Adrenal gland (tissue), 19 donors: ENCODE measurements at places on chromosomes 3 and 15. TPM values are rescaled to one million over a fixed set of nuclear protein-coding genes. Genes with fewer than 3 reads are reported as not detected.

CCR2 gene
- 5.6 TPM for total RNA-seq

RPL39L gene
- 3.7 TPM for total RNA-seq

LYZL4 gene
- total RNA-seq: not detected

ANKRD63 gene
- total RNA-seq: not detected

PROK2 gene
- not detected for total RNA-seq

STXBP5L gene
- 3.1 TPM for total RNA-seq

MED12L gene
- total RNA-seq: 5.8 TPM

SLC38A3 gene
- not detected for total RNA-seq

GRCh38 chr15:49179433-49180190 is 9.6 kb downstream of the GALK2 start:
- H3K4me1 ChIP-seq: no peaks in the 10 kb centered on the region
- H3K27ac ChIP-seq: no peak overlapping the region
- H3K4me3 ChIP-seq: no peak overlapping the region
- no peaks in the 10 kb centered on the region for H3K27me3 ChIP-seq
- no peaks in the 10 kb centered on the region for H3K36me3 ChIP-seq
- no peak for DNase-seq

DNA sequence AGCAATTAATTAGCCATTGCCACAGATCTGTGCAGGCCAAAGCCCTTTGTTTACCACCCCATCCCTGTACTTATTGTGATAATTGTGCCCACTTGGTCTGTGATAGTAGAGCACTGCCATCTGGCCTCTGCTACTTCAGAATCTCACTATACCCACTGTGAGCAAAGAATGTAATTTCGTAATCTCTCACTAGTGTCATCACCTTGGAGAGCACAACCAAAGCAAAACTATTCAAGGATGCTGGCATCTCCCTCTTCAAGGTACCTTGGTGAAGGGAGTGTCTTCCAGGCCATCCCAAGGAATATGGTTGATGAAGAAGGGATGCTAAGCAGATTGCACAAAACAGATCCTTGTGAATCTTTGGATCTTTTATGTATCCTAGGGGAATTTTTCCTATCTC is 34.7 kb upstream of the NOX5 start:
- no peaks in the 10 kb centered on the region for H3K4me1 ChIP-seq
- no peak overlapping the region for H3K27ac ChIP-seq

GRCh38 chr3:67624687-67625086 is 29.7 kb downstream of the SUCLG2 start:
- H3K4me3 ChIP-seq: no peak overlapping the region
- H3K27ac ChIP-seq: no peak overlapping the region
- no peak for DNase-seq
- peaks cover 15% of the 10 kb centered on the region for H3K4me1 ChIP-seq
- no peaks in the 10 kb centered on the region for H3K36me3 ChIP-seq

GRCh38 chr3:67335813-67336212 is 318.6 kb downstream of the SUCLG2 start:
- DNase-seq: no peak
- no peak overlapping the region for H3K27ac ChIP-seq
- no peak overlapping the region for H3K4me3 ChIP-seq
- H3K27me3 ChIP-seq: no peaks in the 10 kb centered on the region

DNA sequence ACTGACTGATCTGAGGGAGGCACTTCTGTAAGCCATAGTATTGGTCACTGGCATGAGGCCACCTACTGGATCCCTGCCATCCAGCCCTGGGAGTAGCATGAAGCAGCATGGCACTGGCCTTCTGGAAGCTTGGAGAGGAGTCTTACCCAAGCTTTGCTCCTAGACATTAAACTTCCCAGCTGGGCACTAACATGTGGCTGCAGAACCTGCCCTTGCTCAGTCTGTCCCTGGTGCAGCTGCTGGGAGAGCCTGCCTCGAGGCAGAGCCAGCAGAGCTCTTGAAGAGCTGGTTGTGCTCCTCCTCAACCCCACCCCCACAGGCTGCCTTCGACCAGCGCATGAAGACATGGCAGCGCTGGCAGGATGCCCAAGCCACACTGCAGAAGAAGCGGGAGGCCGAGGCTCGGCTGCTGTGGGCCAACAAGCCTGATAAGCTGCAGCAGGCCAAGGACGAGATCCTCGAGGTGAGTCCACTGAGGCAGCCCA is 17.1 kb upstream of the SNX22 start:
- no peaks in the 10 kb centered on the region for H3K36me3 ChIP-seq
- H3K4me3 ChIP-seq: no peak overlapping the region
- H3K27ac ChIP-seq: peak overlapping the region; percentile 18
- no peaks in the 10 kb centered on the region for H3K27me3 ChIP-seq
- H3K4me1 ChIP-seq: peaks cover 7% of the 10 kb centered on the region
- peak; percentile 73 for DNase-seq

GRCh38 chr15:80186597-80186996 is 33.8 kb downstream of the FAH start:
- H3K4me1 ChIP-seq: peaks cover 24% of the 10 kb centered on the region
- H3K27ac ChIP-seq: no peak overlapping the region
- H3K4me3 ChIP-seq: no peak overlapping the region
- no peak for DNase-seq
- H3K27me3 ChIP-seq: no peaks in the 10 kb centered on the region
- peaks cover 34% of the 10 kb centered on the region for H3K36me3 ChIP-seq

- peaks cover 3% of the 10 kb centered on the region for H3K27me3 ChIP-seq
- no peak overlapping the region for H3K27ac ChIP-seq
- H3K36me3 ChIP-seq: no peaks in the 10 kb centered on the region
- H3K4me3 ChIP-seq: no peak overlapping the region
- H3K4me1 ChIP-seq: no peaks in the 10 kb centered on the region
These were observed 250.8 kb upstream of the FEZF2 start for GRCh38 chr3:62624185-62624584.

GRCh38 chr15:26893351-26894065 is 26.6 kb downstream of the GABRA5 start:
- peaks cover 12% of the 10 kb centered on the region for H3K27me3 ChIP-seq
- DNase-seq: no peak
- no peaks in the 10 kb centered on the region for H3K36me3 ChIP-seq
- H3K27ac ChIP-seq: no peak overlapping the region
- no peak overlapping the region for H3K4me3 ChIP-seq

DNA sequence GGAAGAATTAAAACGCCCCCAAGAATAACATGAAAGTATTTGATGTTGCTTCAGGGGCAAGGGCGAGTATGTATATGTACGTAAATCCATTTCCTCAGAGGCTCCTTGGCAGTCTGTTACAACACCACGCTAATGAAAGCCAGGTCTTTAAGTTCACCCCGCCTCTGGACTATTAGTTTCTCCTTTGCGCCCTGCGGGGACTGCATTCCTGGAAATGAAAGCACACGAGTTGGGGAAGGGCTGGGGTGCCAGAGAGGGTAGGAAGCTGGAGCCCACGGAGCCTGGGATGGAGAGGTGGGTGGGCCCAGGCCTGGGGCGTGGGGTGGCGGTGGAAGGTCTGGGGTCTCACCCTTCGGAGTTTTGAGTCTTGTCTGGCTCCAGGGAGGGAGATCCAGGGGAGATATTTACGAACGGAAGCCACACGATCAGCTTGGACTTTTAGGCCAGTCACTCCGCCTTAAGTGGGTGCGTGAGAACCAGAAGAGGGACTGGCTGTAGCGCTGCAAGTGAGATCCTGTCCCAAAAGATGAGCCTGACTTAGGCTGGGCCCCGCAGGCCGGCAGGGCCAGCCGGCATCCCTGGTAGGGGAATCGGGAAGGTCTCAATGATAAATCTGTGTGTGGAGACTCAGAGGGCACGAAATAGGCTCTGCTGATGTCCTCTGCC is 1.6 kb upstream of the PLCL2 start:
- H3K27ac ChIP-seq: peak overlapping the region; percentile 84
- H3K4me1 ChIP-seq: peaks cover 24% of the 10 kb centered on the region

DNA sequence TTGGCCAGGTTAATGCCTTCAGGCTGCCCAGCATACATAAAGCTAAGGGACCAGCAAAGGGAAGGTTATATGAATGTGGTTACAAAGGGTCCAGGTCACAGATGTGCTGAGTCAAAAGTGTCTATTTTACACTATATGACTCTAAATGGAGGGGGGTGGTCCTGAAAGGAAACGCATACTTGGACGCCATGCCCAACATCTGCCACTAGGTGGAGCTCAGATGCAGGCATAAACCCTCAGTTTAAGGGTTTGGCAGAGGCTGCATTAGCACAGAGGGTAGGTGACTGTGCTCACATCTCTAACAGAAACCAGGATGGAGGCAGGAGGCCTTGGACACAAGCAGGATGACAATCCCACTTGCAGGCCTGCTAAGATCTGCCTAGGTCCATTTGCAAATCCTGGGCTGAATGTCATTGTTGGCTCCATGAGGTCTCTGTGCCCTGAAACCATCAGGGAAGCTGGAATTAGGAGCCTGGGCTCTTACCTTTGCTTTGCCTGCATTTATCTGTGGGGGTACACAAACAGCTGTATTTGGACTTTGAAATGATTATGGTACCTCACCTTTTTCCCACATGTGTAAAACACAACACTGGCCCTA is 55.8 kb downstream of the ZNF621 start:
- DNase-seq: peak; percentile 60
- peaks cover 3% of the 10 kb centered on the region for H3K4me1 ChIP-seq
- H3K27me3 ChIP-seq: no peaks in the 10 kb centered on the region

DNA sequence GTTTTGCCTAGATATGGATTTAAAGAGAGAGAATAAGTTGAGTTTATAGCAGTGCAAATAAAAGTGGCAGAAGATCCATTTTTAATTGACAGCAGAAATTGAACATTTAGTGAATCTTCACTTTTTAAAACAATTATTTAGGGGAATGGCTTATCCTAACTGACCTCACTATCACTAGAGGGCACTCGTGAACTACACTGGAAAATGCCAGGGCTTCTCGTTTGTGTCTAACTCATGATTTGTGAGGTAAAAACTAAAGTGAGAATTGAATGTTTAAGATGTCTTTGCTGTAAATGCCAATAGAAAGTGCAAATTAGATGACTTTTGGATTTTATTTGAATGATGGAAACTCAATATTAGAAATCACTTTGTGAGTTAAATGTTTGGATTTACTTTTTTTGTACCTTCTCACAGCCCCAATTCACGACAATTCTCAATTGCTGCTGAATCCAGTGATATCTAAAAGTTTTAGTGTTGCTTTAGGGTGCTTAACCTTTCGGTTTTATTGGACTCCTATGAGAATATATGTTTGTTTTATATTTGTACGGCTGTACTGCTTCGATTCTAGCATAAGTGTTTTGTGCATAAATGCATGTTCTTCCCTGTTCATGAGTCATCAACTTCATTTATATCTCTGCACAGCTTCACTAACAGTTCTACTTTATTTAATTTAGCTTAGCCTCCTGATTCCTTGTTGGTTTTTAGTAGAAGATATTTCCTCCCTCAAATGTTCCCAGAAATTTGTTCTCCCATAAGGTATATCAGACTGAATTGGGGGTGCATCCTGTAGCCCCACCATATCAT is 462.1 kb downstream of the MFSD1 start:
- H3K36me3 ChIP-seq: no peaks in the 10 kb centered on the region
- no peaks in the 10 kb centered on the region for H3K4me1 ChIP-seq
- H3K27me3 ChIP-seq: peaks cover 3% of the 10 kb centered on the region
- H3K4me3 ChIP-seq: no peak overlapping the region

DNA sequence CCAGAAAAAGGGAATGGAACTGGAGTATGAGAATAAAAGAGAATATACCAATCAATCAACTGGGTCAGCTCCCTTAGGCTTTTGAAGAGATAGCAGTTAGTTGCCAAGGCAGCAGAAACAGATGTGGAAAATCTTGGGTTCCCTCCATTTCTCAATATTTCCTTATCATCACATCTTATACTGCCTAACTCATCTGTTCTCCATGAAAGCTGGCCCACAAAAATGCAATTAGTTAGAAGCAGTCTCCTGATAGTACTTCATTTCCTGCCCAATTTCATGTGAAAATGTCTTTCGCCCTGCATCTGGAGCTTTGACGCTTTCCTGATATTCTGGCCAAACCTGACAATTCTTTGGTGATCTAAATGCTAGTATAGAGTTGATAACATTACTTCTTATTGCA is 30.1 kb upstream of the SPTSSB start:
- H3K36me3 ChIP-seq: no peaks in the 10 kb centered on the region
- no peak overlapping the region for H3K27ac ChIP-seq
- H3K4me1 ChIP-seq: no peaks in the 10 kb centered on the region
- H3K27me3 ChIP-seq: no peaks in the 10 kb centered on the region

- no peaks in the 10 kb centered on the region for H3K4me1 ChIP-seq
- H3K4me3 ChIP-seq: no peak overlapping the region
- no peaks in the 10 kb centered on the region for H3K36me3 ChIP-seq
- DNase-seq: no peak
- H3K27me3 ChIP-seq: no peaks in the 10 kb centered on the region
These were observed 165.2 kb downstream of the ZPLD1 start for GRCh38 chr3:102599819-102600576.

GRCh38 chr3:84965141-84965540 is 6.4 kb downstream of the CADM2 start:
- H3K27ac ChIP-seq: no peak overlapping the region
- peaks cover 22% of the 10 kb centered on the region for H3K27me3 ChIP-seq
- no peaks in the 10 kb centered on the region for H3K4me1 ChIP-seq
- no peak overlapping the region for H3K4me3 ChIP-seq
- no peak for DNase-seq
- H3K36me3 ChIP-seq: no peaks in the 10 kb centered on the region

GRCh38 chr3:186287711-186288110 is 74.3 kb downstream of the DGKG start:
- DNase-seq: no peak
- H3K27ac ChIP-seq: no peak overlapping the region
- H3K27me3 ChIP-seq: no peaks in the 10 kb centered on the region
- no peak overlapping the region for H3K4me3 ChIP-seq
